ENCODE measurements at places on chromosomes 2 and 18.

GRCh38 chr18:63749489-63749888, 25.7 kb upstream of the SERPINB7 start:
- no peak for DNase-seq

DNA sequence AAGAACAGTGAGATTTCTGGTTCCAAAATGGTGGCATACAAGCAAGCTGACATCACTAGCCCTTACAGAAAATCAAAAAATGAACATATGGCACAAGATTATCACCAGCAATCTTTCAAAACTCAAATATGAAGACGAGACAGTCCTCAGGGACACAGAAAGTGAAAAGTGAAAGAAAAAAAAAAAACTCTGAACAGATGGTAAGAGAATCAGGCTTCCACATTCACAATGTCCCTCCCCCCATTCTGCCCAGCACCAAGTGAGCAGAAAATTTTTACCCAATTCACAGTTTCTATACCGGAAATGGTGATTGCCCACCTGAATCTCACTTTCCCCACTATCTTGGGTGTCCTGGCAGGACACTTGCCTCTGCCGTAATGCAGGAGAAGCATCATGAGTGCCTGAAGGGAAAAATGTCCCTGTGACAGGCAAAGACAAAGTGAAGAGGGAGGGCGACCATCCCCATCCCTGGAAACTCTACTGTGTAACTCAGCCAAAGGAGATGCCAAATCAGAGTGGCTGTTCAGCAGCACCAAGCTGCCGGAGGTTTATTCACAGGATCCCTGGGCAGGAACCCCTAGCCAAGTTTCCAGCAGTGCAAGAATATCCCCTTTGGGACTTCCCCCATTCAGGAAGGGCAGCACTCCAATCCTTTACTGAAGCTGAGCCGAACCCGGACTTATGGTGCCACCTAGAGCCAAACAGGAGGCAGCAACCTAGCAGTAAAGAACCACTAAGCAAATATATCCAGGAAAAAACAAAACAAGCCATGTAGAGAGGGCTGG, 312.2 kb downstream of the LRATD1 start:
- DNase-seq = peak; percentile 20

DNA sequence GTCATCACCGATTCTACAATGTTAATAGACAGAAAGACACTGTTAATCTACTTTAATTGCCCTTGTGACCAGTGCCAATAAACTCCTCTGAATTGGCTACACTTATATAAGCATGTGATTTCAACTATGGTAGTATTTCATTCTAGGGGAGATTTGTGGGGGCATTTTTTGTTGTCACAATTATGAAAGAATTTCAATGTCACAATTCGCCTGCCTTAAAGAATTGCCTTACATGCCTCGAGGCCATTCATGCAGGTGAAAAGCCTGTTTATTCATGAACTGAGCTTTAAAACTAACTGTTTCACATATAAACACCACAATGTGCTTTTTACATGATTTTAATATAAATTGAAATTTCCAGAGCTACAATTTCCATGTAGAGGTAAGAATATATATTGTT, 162.8 kb downstream of the GCA start:
- DNase-seq = no peak

- DNase-seq = no peak
Observed at GRCh38 chr2:170204298-170204951, 26.5 kb downstream of the MYO3B start.
